ENCODE measurements at places on chromosomes 1 and 21.

- no peak for DNase-seq
These were observed 79.7 kb upstream of the RUNX3 start for GRCh38 chr1:25009671-25010262.

GRCh38 chr1:164511001-164511705, 47.8 kb upstream of the PBX1 start:
- no peak for DNase-seq

- DNase-seq = peak; percentile 35
These were observed 6.7 kb upstream of the FAM167B start for GRCh38 chr1:32240140-32240951.

DNA sequence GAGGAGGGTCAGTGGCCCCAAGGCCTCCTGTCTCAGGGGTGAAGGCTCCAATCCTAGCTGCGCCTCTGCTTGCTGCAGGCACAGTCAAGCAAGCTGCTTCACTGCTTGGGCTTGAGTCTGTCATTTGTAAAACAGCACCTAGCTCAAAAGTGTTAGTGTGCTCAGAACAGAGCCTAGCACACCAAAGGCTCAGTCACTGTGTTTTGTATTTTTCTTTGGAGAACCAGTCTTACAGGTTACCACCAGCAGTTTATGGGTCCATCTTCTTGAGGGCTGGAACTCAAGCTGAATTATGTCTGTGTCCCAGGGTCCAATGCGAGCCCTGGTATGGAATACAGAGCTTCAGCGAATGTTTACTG, 113.6 kb downstream of the DMRTB1 start:
- no peak for DNase-seq

DNA sequence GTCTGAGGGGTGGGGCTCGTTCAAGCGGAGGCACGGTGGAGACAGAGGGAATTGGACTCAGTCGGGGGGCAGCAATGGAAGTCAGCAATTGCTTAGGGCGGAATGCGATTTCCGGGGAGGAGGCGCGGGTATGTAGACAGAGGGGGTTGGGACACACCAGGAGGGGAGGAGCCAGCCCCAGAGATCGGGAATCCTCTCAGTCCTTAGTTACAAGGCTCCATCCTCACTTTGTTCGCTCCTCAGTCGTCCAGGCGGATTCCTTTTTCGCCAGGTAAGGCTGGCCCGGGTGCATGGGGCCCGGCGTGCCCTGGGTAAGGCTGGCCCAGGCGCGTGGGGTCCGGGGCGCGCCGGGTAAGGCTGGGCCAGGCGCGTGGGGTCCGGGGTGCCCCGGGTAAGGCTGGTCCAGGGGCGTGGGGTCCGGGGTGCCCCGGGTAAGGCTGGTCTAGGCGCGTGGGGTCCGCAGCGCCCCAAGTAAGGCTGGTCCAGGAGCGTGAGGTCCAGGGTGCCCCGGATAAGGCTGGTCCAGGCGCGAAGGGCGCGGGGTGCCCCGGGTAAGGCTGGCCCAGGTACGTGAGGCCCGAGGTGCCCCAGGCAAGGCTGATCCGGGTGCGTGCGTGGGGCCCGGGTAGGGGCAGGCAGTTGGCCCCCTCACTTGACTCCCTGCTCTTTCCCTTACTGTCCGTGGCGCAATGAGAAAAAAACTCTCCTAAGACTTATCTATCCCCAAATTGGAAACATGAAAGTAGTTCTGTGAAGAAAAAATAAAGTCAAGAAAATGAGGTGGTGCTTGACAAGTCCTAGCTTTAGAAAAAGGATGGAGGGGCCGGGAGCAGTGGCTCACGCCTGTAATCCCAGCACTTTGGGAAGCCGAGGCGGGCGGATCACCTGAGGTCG, at the start of gene L1TD1:
L1TD1 (plus strand) TSS at position 199 of the 894 bp plus-strand sequence. CDS start 11,780 bp downstream, outside the sequence.
- no peak for DNase-seq

DNA sequence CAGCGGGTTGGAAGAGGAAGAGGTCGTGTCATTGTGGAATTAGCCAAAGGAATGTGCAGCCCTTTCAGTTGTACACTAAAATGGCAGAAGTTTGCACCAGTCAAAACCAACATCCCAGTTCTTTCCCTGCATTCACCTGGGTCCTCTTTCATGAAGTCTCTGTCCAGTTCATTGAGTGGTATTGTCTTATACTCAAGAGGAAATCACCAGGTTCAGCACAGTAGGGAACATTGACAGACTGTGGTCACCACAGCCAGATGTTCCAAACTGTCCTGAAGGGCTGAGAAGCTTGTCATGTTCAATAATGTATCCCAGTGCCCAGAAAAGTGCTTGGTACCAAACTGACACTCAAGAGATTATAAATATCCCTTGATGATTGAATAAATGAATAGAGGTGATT, 131.6 kb downstream of the GLUL start:
- no peak for DNase-seq

DNA sequence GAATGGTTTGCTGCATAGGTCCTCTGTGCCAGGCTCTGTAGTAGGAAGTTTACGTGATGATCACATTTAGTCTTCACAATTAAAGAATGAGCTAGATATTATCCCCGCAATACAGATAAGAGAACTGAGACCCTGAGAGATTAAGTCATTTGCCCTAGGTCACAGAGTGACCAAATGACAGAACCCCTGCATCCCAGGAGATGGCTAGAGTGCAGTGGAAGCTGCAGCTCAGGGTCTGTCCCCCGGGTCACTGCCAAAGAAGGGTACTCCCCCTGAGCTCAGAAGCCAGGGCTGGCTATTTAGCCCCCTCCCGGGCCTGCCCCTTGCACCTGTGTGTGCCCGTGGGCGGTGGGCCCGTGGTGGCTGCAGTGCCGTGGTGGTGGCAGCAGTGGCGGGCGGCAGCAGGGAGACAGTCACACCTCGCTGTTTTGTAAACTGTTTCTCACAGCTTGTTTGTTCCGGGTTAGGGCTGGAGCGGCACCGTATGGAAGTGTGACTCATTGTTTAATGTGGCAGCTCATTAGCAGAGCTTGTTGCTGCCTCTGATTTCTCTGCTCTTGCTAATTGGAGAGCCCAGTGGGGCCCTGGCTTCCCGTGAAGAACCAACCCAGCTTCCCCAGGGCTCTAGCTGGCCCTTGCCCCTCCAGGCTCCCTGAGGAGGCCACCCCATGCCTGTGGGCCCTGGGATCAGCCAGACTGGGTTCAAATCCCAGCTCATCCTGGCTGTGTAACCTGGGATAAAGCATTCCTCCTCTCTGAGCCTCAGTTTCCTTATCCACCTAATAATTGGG, 19.3 kb upstream of the FOXO6 start:
- no peak for DNase-seq

DNA sequence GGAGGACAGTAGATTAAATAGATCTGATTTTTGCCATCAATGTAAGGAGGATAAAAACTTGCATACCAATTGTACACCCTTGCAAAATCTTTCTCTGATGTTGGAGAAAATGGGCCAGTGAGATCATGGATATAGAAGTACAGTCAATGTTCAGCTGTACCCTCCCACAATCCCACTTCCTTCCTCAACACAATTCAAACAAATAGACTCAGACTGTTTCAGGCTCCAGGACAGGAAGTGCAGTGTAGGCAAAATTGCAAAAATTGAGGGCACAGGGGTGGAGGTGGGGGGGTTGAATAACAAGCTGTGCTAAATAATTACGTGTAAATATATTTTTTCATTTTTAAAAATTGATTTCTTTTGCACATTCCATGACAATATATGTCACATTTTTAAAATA, 3.9 kb upstream of the IFI44 start:
- DNase-seq = no peak

- DNase-seq = no peak
These were observed 691 bp upstream of the SELENBP1 start for GRCh38 chr1:151373196-151373595.

DNA sequence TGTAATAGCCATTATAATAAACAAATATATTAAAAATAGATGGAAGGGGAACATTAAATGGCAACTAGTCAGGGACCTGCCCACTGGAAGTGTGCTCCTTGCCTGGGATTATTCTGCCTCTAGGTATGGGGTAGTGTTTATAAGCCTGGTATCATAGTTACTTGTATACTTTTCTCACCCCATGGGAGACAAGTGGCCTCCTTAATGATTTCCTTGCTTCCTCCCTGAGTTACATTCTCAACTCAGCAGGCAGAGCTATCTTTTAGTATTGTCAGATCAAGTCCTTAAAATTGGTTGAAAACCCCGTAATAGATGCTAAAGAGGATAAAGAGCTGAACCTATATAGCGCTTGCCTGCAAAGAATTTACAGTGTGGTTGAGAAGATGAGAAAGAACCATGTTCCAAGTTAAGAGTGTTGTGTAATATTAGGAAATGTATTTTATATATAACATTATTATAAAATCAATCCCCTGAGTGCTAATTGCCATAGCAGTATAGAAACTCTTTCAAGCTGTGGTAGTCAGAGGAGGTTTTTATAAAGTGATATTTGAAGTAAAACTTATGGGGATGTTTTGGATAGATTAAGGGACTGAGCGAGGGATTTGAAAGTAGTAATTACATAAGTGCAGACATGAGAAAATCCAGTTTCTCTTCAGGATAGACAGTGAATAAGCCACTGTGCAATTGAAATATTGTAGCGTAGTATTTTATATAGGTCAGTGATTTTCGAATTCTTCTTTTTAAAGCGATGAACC, 106.5 kb downstream of the SPATA46 start:
- no peak for DNase-seq

GRCh38 chr1:174797398-174797797, 202.3 kb upstream of the CACYBP start:
- DNase-seq = no peak

- no peak for DNase-seq
These were observed 22.9 kb downstream of the OVAAL start for GRCh38 chr1:180581635-180582039.

DNA sequence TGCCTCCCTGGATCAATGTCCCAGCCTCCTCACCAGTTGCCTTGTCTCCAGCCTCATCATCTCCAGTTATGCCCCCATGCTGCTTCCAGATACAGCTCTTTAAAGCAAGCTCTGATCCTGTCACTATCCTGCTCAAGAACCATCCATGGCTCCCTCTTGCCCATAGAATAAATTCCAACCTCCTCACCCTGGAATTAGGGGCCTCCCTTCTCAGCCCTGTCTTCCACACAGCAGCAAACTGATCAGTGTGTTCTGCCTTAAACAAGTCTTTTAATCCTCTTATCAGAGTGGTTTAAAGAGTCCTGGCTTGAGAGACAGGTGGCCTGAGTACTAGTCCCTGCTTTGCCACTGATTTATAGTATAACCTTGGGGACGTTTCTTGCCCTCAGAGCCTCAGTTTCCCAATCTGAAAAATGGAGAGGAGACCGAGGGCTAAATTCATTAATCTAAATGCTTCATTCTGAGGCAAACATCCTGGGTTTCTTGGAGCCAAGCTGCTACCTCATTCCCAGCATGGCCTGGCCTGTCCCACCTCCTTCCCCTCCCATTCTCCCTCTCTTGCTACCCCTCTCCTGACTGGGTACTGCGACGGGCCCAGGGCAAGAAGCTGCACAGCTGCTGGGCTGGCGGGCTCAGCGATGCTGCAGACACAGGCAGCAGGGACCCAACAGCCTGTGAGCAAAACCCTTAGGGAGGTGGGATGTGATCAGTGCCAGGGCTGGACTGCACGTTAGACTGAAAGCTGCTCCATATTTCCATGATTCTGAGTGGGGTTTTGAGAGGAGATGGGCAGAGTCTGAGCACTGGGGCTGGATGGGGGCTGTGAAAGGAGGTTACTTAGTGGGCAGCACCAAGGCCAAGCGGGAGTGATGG, 221.4 kb downstream of the PTPRU start:
- no peak for DNase-seq

DNA sequence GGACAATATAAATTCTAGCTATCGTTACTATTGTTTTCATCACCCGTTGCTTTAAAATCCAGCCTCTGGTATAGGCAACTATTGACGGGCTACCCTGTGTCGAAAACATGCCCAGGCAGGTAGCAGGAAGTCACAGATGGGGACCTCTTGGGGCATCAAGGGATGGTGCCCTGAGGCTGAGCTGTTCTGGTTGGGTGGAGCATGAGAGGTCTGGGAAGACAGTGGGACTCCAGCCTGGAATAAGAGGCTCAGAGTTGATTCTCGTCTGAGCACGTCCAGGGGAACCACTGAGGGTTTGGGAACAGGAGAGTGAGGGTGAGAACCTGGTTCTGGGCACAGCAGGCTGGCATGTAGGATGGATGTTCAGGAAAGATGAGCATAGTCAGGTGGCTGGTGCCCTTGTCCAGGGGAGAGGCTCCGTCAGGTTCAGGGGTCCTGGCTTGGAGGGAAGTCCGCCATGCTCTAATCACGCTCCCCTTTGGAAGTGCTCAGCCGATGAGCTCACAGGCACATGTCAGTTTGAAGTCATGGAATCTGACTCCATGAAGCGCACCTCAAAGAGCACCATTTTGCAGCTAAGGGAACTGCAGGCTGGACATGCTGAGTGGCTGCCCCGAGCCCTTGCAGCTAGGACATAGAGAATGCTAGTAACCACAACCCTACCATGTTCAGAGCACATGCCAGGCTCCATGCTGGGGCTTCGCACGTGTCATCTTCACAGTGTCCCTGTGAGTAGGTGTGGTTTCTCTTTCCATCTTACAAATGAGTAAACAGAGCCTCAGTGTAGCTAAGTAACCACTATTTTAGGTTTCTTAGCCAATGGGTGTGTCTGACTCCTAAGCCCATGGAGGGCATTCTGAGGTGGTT, 21.0 kb downstream of the PCSK9 start:
- DNase-seq = no peak

DNA sequence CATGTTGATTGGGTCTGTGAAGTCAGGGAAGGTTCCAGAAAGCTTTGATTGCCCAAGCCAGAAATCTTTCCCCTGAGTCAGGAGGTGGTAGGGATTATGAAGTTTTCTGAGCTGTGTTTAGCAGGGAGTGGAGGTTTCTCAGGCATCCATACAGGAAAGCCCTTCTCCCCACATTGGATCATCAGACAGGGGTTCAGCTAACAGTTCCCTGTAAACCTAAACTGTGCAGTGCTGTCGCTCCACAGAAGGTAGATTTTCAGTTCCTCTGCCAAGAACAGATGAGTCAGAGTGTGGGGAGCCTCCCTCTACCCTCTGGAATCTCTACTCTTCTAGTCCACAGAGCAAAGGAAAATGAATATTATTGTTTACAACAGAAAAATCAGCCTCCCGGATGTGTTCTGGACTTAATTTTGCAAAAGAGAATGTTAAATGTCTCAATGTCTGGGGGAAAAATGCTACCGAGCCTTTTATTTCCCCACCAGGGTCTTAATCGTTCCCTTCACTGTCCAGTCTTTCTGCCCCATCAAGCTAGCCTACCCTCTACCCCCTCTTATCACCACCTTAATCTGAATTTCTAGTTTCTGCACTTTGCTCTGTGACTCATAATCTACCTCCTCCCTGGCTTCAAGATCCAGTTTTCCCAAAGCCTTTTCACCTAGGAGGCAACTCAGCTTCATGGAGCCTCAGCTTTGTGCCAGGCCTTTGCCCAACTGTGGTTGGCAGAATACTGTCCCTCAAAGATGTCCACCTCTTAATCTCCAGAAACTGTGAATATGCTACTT, 355.6 kb downstream of the PRDM2 start:
- no peak for DNase-seq

- DNase-seq = no peak
These were observed 146.6 kb downstream of the PGBD5 start for GRCh38 chr1:230279583-230279945.

GRCh38 chr1:244789276-244789580, 46.2 kb upstream of the COX20 start:
- DNase-seq = no peak

DNA sequence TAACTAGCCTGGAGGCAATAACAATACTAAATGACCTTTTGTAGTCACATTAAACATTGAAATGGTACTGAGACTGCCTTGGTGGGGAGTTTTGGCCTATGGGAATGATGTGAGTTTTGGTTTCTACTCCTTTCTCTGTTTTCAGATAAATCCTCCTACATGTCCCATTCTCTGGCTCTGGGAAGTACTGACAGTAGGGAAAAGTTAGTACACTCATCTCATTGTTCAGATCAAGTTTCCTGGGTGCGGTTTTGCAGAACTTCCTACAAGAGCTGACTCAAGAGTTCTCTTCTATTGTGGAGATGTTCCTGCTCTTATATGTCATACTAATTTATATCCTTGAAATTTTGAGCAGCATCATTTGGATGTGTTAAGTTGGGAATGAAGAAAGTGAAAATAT, 74.2 kb upstream of the MACF1 start:
- no peak for DNase-seq
